ENCODE measurements at places on chromosomes 1 and 21.

DNA sequence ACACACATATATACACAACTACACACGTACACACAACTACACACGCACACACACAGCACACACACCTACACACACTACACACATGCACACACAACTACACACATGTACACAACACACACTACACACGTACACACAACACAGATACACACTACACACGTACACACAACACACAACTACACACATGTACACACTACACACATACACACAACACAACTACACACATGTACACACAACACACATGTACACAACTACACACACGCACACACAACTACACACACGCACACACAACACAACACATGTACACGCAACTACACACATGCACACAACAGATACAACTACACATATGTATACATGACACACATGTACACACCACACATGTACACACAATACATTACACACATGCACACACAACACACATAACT is 318.1 kb downstream of the CAMTA1 start:
- DNase-seq: no peak

- DNase-seq: no peak
Observed at GRCh38 chr1:91450260-91450659, 45.6 kb upstream of the HFM1 start.

- no peak for DNase-seq
Observed at GRCh38 chr1:31732343-31732742, 28.5 kb upstream of the COL16A1 start.

- no peak for DNase-seq
Observed at GRCh38 chr1:11031624-11032262, 15.3 kb downstream of the MASP2 start.

DNA sequence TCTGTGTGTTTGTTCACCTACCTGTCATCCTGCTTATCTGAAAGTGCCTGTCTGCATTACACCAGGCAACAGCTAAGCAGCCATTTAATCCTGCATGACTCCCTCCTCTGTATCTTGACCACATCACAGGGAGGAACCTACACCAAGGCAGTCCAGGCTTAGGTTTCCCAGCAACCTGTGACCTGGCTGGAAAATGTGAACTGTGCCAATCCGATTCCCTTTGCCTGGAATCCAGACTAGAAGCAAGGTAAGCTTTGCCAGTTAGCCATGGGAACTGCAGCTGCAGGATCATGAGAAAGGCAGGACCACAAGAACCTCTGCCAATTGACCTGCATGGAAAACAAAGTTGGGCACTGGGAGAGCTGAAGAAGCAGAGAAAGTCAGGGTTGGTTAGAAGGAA is 6.3 kb upstream of the ATP1B1 start:
- DNase-seq: no peak

- DNase-seq: no peak
Observed at GRCh38 chr1:155017946-155018316, 15.3 kb downstream of the ZBTB7B start.

DNA sequence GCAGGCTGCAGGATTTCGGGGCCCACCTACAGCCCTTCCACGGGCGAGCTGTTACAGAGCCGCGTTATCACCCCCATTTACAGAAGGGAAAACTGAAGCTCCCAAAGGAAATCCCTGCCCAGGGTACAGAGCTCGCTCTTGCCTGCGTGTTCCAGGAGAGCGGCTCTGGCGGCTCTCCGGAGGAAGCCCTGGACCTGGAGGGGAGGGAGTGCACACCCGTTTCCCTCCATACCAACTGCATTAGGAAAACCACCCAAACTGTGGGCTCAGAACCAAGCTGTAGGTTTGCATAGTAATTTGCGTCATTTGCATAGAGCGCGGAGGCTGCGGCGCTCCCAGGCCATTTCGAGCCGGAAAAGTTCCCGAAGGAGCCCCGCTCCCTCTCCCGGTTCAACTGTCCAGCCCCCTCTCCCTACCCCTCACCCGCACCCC is 24.7 kb upstream of the ADGRB2 start:
- no peak for DNase-seq

DNA sequence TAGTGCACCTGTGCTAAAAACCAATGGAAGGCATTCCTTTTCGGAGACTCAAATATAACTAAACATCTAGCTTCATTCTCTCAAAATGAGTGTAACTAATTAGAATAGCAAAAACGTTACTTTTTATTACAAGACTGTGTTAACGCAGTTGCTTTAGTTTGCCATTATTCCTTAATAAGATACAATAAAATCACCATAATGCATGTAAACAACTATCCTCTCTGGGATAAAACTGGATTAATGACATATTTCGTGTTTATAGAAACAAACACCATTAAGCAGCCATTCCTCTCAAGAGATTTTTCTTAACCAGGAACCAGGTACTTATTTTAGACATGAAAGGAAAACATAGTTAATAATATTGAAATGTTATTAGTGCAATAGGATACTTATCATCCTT is 512.8 kb upstream of the B3GALT2 start:
- no peak for DNase-seq

DNA sequence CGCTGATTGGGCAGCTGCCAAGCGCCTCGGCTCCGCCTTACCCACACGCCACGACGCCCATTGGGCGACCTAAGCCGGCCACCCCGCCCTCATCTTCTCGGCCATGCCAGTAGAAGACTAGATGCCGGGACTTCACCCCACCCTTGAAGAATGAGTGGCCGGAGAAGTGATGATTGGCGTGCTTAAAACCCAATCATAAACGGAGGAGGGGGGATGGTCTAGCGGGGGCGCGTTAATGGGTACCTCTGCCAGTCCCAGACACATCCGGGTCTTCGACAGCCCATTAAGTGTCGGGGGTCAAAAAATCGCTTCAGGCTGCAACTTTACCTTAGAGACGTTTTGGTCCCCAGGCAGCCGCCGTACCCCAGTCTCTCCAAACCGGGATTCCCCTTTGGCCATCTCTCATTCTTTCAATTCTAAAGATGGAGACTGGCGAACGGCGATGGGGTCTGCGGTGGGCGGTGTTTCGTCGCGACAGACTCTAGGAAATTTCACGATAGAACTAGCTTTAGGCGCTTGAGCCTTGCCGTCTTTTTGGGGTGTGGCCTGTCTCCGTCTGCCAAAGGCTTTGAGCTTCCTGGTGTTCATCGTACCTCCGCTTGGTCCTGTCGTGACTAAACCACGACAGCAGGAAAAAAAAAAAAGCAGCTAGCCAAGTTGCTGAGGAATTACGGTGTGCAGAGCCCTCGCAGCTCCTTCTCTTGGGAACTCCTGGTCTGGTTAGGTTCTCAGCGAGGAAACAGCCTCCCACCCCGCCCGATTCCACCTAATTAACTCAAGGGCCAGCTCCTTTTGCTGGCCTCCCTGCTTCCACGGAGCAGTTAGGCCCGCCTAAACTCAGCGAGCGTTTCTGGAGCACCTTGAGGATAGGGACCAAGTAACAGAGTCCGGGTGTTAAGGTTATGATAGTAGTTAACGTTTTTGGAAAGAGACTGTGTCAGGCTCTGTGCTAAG is at the start of gene GATAD2B:
Gene GATAD2B, minus strand, starts transcription at position 1 of the 954 bp plus-strand sequence. CDS start 94,625 bp downstream, outside the sequence.
- DNase-seq: peak; percentile 99

DNA sequence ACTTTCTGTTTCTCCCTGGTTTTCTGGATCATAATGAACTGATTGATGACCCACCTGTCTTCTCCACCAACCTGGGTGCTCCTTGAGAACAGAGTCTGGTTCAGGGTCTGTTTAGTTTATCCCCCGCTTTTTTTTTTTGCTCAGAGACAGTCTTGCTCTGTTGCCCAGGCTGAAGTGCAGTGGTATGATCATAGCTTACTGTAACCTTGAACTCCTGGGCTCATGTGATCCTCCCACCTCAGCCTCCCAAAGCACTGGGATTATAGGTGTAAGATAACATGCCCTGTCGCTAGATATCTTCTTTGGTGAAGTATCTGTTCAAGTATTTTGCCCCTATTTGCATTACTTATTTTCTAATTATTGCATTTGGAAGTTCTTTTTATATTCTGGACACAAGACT is 30.2 kb upstream of the CITED4 start:
- DNase-seq: no peak

- no peak for DNase-seq
Observed at GRCh38 chr1:14741532-14741931, 143.0 kb downstream of the KAZN start.

DNA sequence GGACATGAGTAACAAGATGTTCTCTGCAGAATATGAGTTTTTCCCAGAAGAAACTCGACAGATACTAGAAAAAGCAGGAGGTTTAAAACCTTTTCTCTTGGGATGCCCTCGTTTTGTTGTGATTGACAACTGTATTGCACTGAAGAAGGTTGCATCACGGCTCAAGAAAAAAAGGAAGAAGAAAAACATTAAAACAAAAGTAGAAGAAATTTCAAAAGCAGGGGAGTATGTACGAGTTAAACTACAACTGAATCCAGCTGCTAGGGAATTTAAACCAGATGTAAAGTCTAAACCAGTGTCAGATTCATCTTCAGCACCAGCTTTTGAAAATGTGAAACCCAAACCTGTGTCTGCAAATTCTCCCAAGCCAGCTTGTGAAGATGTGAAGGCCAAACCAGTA is 92.5 kb downstream of the TTC3 start:
- no peak for DNase-seq

- no peak for DNase-seq
Observed at GRCh38 chr1:68970571-68970970, 473.7 kb upstream of the DEPDC1 start.

- no peak for DNase-seq
Observed at GRCh38 chr1:94855307-94855700, 35.1 kb downstream of the SLC44A3 start.

DNA sequence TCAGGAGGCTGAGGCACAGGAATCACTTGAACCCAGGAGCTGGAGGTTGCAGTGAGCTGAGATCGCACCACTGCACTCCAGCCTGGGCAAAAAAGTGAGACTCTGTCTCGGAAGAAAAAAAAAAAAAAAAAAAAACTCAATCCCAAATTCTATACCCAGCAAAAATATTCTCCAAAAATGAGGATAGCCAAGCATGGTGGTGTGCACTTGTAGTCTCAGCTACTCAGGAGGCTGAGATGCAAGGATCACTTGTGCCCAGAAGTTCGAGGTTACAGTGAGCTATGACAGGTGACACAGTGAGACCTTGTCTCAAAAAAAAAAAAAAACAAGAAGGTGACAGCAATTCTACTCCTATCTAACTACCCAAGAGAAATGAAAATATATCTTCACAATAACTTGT is 6.4 kb downstream of the TMEM50B start:
- DNase-seq: no peak
